ENCODE measurements at places on chromosomes 2 and 18.

- no peak for DNase-seq
These were observed 75.2 kb upstream of the RBMS1 start for GRCh38 chr2:160568856-160569255.

DNA sequence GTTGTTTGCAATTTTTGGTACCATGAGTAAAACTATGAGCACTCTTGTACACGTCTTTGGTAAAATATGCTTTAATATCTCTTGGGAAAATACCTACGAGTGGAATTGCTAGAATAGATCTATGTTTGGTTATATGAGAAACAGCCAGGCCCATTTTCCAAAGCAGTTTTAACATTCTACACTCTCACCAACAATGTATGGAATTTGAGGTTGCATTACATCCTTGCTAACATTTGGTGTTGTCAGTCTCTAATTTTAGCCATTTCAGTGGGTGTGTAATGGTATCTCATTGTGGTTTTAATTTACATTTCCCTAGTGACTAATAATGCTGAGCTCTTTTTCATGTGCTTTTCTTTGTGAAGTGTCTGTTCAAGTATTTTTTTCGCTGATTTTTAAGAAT lies 118.9 kb upstream of the TCF4 start:
- DNase-seq: peak; percentile 6

- no peak for DNase-seq
These were observed 41.4 kb downstream of the DGKD start for GRCh38 chr2:233395687-233396086.

DNA sequence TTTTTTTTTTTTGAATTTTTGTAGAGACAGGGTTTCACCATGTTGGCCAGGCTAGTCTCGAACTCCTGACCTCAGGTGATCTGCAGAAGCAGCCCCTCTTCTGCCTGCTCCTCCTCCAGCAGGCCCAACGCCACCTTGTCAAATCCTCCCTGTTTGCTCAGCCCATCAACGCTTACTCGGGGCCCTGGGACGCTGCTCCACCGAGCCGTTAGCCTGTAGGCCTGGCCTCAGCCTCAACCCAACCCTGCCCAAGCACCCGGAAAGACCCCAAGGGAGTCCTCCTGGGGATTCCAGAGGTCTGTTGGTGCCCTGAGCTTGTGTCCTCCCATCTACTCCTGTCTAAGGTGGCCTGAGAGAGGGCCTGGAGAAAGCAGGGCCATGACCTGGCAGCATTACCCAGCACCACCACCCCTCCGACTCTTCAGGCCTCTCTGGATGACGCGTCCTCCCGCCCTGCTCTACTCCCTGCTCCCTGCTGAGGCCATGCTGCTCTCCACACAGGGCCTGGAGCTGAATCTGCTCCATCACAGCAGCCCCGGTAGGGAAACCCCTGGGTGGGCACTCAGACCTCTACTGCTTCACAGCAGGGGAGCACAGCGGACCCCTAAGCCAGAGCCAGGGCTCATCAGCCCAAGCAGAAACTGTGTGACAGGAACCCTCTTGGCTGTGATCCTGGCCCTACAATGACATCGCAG lies 3.2 kb downstream of the STK25 start:
- DNase-seq: no peak

DNA sequence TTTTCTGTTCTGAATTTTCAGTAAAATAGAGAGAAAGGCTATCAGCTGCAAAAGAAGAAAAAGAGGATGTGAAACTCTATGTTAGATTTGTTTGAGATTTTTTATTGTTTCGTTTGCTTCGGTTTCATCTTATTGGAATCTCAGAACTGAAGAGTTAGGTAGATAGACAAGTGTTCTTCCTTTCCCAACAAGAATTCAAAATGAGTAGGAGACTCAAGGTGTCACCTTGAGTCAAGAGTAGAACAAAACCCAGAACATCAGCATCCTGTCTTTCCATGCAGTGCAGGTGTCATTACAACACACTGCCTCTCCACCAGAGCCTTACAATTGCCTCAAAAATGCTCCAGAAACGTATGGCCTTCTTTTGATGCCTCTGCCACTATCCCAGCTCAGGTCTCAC lies 21.1 kb downstream of the NBAS start:
- no peak for DNase-seq

DNA sequence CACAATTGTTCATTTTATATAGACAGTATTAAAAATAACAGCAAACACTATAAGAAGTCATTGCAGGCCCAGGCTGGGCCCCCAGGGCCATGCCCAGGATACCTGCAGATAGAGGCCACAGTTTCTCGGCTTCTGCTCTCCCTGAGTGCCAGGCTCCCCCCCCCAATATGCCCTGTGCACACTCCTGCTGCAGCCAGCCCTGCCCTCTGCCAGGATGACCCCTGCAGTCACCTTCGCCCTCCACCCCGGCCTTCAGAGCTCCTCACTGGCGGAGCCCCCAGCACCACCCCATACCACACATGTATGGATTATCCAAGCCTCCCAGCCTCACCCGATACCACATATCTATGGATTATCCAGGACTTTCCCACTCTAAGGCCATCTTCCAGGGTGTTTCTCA lies 104.5 kb downstream of the TPO start:
- no peak for DNase-seq

GRCh38 chr2:111952871-111953452 lies 54.6 kb downstream of the MERTK start:
- DNase-seq: no peak

DNA sequence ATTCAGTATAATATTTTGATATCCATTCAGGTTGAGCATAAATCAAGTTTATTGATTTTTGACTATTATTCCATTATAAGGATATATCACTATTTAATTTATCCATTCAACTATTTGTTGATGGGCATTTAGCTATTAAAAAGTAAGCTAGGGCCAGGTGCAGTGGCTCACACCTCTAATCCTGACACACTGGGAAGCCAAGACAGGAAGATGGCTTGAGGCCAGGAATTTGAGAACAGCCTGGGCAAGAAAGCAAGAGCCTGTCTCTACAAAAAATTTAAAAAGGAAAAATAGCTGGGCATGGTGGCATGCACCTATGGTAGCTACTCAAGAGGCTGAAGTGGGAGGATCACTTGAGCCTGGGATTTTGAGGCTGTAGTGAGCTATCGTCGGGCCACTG lies 183.5 kb downstream of the HNMT start:
- DNase-seq: no peak

DNA sequence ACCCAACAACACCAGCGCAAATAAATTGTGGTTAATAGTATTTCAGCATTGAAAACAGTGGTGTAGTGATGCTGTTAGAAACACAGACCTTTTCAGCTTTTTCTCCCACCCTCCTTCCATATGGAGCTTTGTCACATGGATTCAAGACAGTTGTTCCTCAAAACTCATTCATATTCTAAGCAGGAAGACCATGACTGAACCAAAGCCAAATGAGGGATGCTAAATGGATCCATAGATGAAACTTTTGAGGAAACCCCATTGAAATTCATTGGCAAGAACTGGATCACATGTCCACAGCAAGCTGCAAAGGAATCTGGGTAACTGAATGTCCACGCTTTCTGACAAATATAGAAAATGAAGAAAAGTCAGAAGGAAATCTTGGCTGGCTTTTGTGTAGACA lies 615.1 kb upstream of the NETO1 start:
- DNase-seq: no peak

GRCh38 chr18:23712445-23712844 lies 23.2 kb downstream of the LAMA3 start:
- no peak for DNase-seq

DNA sequence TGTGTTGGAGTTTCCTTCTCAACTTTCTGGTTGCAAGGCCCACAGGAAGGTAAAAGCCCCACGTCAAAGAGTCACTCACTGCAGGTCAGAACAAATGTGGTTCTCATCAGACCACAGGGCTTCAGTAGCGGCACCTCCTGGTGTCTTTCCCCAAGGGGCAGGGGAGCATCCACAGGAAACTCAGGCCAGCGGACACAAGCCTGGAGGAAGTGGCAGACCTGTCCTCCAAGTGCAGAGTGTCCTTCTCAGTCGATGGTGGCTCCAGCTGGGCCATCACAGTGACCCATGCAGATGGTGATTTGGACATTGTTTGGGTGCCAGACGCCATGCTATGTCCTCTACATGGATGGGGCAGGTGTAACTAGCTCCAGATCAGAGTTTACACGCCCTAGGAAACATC lies 84.9 kb downstream of the ACKR3 start:
- no peak for DNase-seq

DNA sequence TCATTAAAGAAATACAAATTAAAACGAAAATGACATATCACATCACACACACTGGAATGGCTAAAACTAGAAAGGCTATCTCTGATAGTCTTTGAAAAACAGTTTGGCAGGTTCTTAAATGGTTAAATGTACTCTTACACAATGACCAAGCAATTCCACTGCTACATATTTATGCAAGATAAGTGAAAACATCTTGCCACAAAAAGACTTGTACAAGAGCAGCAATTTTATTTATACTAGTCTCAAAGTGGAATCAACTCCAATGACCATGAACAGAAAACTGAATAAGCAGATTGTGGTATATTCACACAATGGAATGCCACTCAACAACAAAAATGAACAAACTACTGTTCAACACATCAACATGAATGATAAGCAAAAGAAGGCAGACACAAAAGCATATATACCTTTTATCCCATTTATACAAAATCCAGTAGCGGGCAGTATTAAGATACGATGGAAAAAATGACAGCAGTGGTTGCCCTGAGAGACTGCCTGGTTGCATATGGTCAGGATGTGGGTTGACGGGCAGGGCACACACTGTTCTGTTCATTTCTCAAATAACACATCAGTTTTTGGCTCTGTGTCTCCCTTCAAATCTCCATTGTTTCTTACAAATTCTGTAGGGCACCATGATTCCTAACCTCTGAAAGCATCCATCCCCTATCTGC lies 25.4 kb downstream of the SP100 start:
- DNase-seq: peak; percentile 1

DNA sequence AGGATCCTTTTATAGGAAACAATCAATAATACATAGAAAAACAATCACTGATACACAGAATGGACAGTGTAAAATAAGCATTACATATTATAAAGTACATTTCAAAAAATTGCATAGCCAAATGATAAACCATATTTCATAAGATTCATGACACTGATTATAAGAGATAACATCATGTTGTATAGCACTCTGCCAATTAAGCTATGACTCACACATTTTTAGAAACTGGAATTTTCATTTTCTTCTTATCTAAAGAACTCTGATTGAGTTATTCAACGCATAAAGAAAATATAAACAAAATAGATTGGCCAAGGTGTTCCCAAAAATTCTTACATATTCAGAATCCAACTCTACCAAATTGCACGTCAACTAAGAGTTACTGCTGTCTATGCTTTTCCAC lies 5.9 kb downstream of the EPB41L3 start:
- DNase-seq: no peak

- DNase-seq: peak; percentile 88
These were observed 813 bp upstream of the MEIS1 start for GRCh38 chr2:66433945-66434678.

DNA sequence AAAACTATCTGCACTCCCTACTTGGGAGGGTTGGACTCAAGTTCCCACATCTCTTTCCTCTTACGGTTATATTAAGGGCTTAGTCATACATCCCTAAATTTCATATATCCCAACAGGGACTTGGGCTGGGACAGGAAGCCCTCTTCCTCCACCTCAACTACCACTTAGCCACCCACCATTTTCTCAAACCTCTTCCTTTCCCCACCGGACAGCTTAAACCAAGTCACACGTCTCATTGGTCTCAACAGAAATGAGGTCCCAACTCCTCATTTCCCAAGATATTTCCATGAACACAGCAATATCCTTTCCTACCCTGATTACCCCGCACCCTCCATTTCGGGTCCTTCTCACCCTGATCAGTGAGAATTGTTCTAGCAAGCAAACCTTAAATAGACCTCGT lies 736 bp downstream of the ZSCAN30 start:
- no peak for DNase-seq

GRCh38 chr2:65053199-65053598 lies 3.0 kb upstream of the CEP68 start:
- no peak for DNase-seq

DNA sequence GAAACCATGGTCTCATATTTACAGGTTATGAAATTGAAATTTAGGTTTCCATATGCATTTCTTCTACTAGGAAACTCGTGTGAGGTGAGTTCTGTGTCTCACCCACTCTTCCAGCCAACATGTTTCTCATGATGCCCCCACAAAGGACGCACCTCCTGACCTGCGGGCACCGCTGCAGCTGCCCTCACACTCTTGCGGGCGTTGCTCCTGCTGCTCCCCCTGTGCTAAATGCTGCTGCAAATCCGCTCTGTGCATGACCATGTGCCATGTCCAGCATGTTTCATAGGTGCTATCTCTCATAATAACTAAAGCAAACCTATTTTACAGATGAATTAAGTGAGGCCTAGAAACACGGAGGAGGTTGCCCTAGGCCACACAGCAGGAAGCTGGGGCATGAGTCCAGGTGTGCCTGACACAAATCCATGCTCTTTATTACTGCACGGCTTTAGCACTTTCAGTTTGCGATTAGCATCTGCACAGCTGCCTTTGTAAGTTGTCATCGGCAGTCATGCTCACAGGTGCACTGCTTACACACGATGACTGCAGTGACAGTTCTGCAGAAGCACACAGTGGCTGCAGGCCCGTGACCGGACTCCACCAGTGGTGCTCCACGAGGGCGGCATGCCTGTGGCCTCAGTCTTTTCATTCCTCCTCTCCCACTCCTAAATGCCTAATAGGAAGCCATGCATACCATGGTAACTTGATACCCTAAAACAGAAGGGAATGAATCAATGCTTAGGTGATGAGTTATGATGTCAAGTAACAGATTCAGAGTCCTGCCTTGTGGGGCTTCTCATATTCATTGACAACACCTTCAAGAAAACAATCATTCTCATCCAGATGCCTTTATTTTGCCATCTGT lies 14.9 kb upstream of the GALR1 start:
- no peak for DNase-seq

DNA sequence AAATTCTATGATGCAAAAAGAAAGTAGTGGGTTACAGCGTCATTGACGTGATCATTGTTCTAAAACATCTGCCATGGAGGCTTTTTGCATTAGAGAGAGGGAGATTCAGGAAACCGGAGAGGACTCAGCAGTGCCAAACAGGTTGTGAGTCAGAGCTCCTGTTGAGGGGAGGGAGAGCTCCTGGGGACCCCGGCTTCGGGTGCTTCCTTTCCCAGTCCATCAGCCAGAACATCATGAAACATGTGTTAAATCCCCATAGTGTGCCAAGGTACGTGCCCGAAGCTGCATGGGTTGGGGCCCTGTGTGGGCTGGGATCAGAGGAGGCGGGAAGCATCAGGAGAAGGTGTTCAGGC lies 791 bp upstream of the CYRIA start:
- no peak for DNase-seq
